Activated CD4-positive, alpha-beta T cell treated with anti-CD3 and anti-CD28 coated beads for 36 hours (primary cell): ENCODE measurements at places on chromosomes 1 and 21. TPM values are rescaled to one million over a fixed set of nuclear protein-coding genes. Genes with fewer than 3 reads are reported as not detected.

Gene GUCA2B
- total RNA-seq, result not detected

Gene TSACC
- 0.83 TPM for total RNA-seq

Gene UBE2U
- not detected for total RNA-seq

Gene CLCA2
- total RNA-seq, result not detected

Gene ASCL5
- total RNA-seq, result 0.09 TPM

Gene DMBX1
- total RNA-seq, result 0.05 TPM

Gene IL10
- 1.6 TPM for total RNA-seq

Gene FLG2
- not detected for total RNA-seq

Gene MPZ
- total RNA-seq, result 5.3 TPM

Gene ELF3
- 0.49 TPM for total RNA-seq

Gene C1QTNF12
- total RNA-seq, result 1.1 TPM

Gene LCE3D
- total RNA-seq, result not detected

Gene TP73
- 0.32 TPM for total RNA-seq

Gene SLC16A1
- total RNA-seq, result 70.4 TPM

Gene CEP104
- total RNA-seq, result 35.5 TPM

Gene FLVCR1
- total RNA-seq, result 13.5 TPM

Gene LPGAT1
- 24.9 TPM for total RNA-seq

Gene SLC22A15
- total RNA-seq, result 0.25 TPM

Gene RPS27
- 1,867 TPM for total RNA-seq

Gene TMPRSS2
- total RNA-seq, result not detected

Gene SLC6A9
- 13.4 TPM for total RNA-seq

Gene HSPA6
- total RNA-seq, result 0.14 TPM

Gene PRELP
- not detected for total RNA-seq

Gene XKR8
- total RNA-seq, result 4.2 TPM

Gene SLAMF1
- total RNA-seq, result 103 TPM
